Activated CD8-positive, alpha-beta memory T cell treated with anti-CD3 and anti-CD28 coated beads for 1 hour (primary cell): ENCODE measurements at places on chromosomes 1 and 21.

GRCh38 chr1:173333581-173333980 lies 126.5 kb upstream of the TNFSF4 start:
- no peak for DNase-seq

DNA sequence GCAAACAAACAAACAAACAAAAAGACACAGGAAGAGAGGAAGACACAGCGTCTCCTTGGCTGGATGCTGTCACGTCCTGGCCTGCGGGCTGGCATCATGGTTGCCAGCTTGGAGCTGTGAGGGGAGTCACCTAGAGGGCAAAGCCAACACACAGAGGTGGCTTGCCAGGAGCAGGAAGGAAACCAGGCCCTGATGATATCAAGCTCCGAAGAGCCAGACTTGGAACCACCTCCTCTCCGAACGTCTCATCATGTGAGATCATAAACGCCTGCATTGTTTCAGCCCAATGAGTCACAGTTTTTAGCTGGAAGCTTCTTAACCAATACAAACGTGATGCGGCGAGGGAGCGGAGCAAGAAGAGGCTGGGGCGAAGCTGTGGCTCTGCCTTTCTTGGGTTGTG lies 8.7 kb downstream of the PLA2G2D start:
- no peak for DNase-seq

- no peak for DNase-seq
These were observed 424 bp upstream of the NECAP2 start for GRCh38 chr1:16440131-16440469.

GRCh38 chr1:225396357-225396756 lies 31.5 kb downstream of the LBR start:
- no peak for DNase-seq

DNA sequence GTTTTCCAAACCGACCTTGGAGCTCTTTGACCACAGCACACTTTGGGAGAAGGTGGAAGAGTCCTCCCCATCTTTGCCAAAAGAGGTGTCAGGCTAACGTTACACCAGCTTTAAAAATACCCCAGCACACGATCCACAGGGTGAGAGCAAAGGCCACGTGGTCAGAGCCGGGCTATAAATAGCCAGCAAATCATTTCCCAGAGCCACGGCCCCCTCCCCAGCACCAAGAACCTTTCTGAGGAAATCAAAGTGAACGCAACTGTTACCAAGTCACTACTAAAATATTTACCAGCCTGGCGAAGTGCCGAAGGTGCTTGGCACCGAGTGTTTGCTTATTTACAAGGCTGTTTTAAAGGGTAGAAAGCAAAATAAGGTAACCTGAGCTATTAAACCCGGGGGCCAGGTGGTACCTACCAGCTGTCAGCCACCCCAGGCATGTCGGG lies 72.4 kb downstream of the CASZ1 start:
- no peak for DNase-seq

DNA sequence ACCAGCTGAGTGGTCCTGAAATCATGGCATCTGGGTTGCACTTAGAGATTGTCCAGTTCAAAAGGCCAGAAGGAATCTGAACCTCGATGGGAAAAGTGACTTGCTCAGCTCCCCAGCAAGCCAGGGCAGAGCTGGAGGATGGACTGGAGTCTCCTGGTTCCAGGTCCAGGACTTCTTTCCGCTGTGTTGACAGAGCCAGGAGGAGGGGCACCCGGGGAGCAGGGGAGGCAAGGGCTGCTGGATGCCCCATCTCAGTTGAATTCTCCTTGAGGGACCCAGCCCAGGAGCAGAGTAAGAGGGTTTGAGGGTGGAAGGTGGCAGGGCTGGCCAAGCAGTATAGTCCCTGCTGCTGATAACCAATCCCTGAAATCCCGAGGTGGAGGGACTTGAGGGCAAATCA lies 2.4 kb upstream of the ALPL start:
- no peak for DNase-seq

- no peak for DNase-seq
These were observed 59.6 kb downstream of the RUNX1 start for GRCh38 chr21:34989337-34990151.

GRCh38 chr1:212612041-212612961 lies 3.7 kb downstream of the ATF3 start:
- no peak for DNase-seq
